ENCODE measurements at places on chromosomes 4 and X. TPM values are rescaled to one million over a fixed set of nuclear protein-coding genes. Genes with fewer than 3 reads are reported as not detected.

GRCh38 chr4:184500748-184501589, 26.6 kb upstream of the IRF2 start:
- no peak for DNase-seq

- no peak for DNase-seq
Observed at GRCh38 chr4:43843501-43843900, 605.1 kb downstream of the KCTD8 start.

The NUP62CL gene
- 1.9 TPM for total RNA-seq

The FRG2 gene
- total RNA-seq: not detected

DNA sequence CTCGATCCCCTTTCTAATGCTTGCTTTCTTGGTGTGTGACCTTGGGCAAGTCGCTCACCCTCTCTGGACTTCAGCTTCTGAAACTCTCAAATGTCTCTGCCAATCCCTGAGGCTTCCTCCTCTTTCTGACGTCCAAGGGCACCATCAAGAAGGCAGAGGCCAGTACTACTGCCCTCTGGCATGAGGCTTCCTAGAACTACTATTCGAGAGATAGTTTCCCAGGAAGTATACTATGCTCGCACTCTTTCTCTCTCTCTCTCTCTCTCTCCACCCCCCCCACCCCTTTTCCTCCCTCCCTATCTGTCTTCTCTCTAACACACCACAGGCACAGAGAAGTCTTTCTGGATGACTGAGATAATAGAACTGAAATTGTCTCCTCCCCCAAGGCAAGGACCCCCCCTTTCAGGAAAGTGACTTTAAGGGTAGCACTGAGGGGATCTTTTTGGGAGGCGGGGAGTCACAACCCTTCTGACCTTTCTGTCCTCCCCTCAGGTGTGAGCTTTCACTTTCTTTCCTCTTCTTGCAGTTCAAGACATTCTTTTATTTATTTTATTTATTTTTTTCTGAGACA, 20.0 kb upstream of the BCOR start:
- DNase-seq: no peak

- DNase-seq: no peak
Observed at GRCh38 chr4:19224820-19225219, 1026.9 kb upstream of the SLIT2 start.

DNA sequence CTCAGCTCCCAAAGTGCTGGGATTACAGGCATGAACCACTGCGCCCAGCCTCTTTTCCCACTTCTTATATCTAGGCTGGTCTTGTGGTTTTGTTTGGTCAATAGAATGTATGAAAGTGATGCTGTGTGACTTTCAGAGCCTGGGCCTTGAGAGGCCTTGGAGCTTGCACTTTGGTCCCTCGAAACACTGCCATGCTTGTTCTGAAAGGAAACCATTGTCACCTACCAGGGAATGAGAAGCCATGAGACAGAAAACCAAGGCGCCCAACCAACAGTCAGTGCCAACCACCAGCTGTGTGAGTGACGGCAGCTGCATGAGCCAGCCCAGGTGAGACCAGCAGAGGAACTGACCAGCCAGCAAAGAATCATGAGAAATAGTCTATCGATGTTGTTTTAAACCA, 57.4 kb downstream of the SCD5 start:
- no peak for DNase-seq

GRCh38 chr4:77225022-77225421, 68.0 kb downstream of the CCNG2 start:
- DNase-seq: no peak

GRCh38 chr4:32145987-32146386, 1425.8 kb downstream of the PCDH7 start:
- DNase-seq: no peak

DNA sequence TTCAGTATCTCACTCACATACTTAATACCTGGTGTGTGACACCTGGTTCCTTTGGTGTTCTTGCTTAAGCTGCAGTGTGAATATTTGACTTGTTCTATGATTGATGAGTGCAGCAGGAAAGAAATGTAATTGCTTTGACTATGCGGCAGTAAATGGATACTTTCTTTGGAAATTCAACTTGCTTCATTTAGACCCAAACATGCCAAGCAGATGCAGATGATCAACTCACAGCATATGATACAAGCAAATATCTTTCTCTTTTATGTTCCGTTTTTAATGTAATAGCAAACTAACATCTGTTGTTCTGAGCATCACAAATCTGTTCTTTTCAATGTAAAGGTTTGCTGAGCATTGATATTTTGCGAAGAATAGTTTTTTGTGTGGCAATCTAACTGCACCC, 549.5 kb downstream of the C4orf33 start:
- DNase-seq: no peak

- peak; percentile 36 for DNase-seq
Observed at GRCh38 chrX:154374313-154375155, at the start of gene FLNA. Gene FLNA (minus strand): TSS chrX:154374634. CDS start chrX:154371245, 3,389 bp downstream.

GRCh38 chr4:176380352-176381157, 60.8 kb downstream of the SPCS3 start:
- no peak for DNase-seq

GRCh38 chr4:48340276-48340964, 909 bp upstream of the SLAIN2 start:
- DNase-seq: peak; percentile 26

DNA sequence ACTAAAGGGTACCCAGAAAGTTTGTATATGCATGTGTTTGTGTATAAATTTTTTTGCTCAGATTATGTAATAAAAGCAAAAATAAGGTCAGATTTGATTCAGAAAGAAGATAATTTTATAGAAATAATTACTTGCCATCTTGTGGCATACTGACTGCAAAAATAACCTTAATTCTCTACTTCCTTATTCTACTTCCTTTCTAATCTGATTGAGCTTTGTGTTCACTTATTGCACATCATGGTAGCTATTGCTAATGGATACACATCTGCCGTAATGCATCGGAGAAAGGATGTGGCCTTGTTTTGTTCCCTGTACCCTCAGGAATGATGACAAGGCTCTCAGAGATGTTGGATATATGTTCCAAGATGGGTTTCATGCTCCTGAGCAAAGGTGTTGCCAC, 10.5 kb upstream of the GNPDA2 start:
- DNase-seq: no peak

DNA sequence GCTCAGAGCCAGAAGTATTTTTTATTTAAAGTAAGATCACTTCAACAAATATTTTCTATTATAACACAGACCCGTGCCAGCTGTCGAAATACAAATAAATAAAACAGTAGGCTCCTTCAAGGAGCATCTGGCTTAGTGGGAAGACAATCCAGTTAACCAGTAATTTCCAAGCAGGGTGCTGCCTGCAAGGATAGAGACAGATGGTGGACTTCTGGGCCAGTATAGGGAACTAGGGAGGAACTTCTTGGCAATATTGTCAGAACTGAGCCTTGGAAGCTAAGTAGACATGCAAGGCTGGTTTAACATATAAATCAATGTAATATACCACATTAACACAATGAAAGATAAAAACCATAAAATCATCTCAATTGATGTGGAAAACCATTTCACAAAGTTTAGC, 17.0 kb upstream of the MTMR1 start:
- DNase-seq: no peak

GRCh38 chr4:82519776-82520175, 42.0 kb downstream of the TMEM150C start:
- DNase-seq: no peak

DNA sequence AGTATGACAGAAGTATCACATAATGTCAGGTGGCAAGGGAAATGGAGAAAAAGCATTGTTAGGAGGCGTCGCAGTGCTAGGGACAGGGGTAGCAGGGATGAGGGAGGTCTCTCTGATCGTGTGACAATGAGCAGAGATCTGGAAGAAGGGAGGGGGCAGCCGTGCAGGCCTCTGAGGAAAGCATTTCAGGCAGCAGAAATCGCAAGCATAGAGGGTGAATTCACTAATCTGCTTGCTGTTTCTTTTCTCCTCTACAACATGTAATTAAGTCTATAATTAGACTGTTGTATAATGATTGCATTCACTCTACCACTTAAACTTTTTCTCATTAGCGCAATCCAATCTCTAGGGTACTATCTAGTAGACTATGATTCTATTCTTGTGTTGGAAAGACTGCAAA, 9.1 kb downstream of the CYP4V2 start:
- no peak for DNase-seq

GRCh38 chr4:136412708-136413107, 1119.6 kb downstream of the PCDH18 start:
- no peak for DNase-seq

DNA sequence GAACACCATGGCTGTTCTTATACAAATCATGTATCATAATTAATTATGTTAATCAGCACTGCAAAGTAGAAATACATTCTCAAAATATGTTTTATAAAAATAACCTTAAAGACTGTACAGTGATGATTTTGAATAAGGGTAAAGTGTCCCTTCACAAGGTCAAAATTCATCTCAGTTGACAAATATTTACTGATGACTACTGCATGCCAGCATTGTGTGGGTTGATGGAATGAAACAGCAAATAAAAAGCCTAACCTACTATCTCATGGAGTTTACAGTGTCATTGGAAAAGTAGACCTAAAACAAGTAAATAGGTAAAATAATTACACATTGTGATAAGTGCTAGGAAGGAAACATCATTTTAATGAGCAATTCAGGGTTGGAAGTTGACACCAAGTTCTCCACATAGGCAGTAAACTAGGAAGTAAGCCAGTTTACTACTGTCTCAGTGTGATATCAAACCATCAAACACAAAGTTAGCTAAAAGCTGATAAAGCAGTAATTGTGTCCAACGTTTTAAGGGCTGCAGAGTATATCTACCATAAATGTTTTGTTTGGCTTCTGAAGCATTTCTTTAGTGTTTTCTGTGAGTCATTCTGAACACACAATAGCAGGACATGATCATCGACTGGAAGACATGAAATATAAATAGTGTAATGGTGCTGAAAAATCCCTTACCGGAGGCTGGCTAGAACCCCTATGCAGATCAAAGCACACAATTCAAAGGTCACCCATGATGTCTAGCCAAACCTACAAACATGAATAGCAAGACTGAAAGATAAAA, 221.8 kb downstream of the DACH2 start:
- DNase-seq: no peak

DNA sequence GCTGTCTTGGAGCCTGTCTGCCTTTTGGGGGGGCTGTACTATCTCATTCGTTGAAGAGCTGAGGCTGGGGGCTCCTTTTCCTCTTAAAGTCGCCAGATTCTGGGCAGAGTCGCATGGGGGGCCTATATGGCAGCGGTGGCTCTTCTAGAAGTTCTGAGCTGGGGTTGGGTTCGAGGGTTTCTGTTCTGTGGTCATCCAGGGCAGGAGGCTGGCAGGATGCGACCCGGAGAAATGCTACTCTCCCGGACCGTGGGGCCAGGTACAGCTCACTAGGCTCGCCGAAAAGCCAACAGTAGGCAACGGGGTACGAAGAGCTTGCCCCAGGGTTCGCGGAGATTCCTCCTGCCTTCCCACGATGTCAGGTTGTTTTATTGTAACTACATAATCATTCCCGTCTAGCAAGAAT, 1.9 kb upstream of the CITED1 start:
- DNase-seq: no peak

The WWC2 gene
- 0.52 TPM for total RNA-seq

- no peak for DNase-seq
Observed at GRCh38 chrX:40496728-40497127, 84.0 kb upstream of the ATP6AP2 start.

DNA sequence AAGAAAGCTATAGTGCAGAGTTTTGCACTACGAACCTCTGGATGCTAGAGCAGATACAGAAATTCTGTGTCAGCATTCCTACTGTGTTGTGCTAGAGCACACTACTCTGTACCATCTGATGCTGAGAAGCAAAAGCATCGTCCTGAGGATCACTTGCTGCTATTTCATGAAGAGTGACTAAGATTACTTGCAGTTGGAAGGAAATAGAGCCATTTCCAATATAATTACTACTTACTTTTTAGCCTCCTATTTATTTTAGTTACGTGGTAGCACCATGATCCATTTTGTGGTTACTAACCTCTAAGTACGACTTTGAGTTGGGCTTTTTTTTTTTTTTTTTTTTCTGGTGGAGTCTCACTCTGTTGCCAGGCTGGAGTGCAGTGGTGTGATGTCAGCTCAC, 226.7 kb downstream of the PALLD start:
- DNase-seq: no peak

The PLP1 gene
- total RNA-seq: not detected

The PAGE2 gene
- total RNA-seq: not detected

DNA sequence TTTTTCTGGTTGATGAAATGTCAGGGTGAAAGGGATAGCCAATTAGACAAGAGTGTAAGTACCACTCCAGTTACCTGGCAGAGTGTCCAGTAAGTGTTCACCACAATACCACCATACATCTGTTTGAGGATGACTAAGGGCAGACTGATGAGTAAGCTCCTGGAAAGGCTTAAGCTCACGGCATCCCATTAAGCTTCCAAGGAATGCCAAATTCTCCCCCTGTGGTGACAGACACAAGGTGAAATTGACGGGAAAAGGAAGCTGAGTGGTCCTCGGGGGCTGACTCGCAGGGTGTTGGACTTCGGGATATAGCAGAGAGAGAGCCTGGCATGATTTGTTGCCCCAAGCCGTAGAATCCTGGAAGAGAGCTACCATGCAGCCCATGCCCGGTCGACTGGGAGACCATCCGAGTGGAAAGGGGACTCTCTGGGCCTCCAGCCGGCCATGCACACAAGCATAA, 7.6 kb upstream of the BST1 start:
- no peak for DNase-seq

DNA sequence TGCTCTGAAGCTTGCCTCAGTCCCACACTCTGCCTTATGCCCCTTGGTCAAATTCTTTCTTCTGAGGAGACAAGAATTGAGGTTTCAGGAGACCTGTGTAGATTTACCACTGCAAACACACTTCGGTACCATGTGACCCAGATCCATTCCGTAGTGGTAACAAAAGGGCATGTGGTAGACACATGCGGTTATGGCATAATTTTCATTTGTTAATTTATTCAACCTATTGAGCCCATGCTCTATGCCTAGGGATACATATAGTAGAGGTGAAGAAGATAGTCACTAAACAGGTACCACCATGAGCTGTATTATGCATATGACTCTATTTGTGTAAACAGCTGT, 190.9 kb downstream of the NDST4 start:
- no peak for DNase-seq

The TEX13B gene
- not detected for total RNA-seq

- no peak for DNase-seq
Observed at GRCh38 chr4:61293707-61294400, 93.7 kb downstream of the ADGRL3 start.

The USP27X gene
- 2.1 TPM for total RNA-seq

The PAPSS1 gene
- total RNA-seq: 19.6 TPM

DNA sequence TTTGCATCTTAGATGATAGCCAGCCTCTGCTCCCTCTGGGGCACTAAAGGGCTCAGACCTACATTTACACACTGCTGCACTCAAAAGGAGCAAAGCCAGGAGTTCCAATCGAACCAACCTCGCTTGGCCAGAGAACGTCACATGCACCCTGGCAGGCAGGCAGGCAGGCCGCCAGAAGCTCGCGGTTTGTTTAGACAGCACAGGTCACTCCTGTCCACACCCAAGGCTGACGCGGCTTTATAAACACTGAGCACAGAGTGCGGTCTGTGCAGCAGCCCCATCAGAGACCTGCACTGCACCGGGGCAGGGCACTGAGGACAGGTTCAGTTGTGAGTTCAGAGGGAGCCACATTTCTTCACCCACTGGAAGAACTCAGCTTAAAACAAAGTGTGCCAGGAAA, 143.9 kb downstream of the BCOR start:
- no peak for DNase-seq

GRCh38 chr4:24604558-24605214, 20.3 kb upstream of the DHX15 start:
- no peak for DNase-seq

The EDA gene
- total RNA-seq: 1.4 TPM

GRCh38 chr4:98446499-98447375, 185.6 kb downstream of the RAP1GDS1 start:
- peak; percentile 69 for DNase-seq

The GPRIN3 gene
- total RNA-seq: 51.1 TPM

GRCh38 chr4:18435781-18436180, 414.2 kb upstream of the LCORL start:
- no peak for DNase-seq

The DDX53 gene
- not detected for total RNA-seq
